Panc1 (cell line): ENCODE measurements at places on chromosomes 2 and 18. TPM values are rescaled to one million over a fixed set of nuclear protein-coding genes. Genes with fewer than 3 reads are reported as not detected.

Gene ABCG5
- total RNA-seq = 0.05 TPM

Gene FLACC1
- 0.39 TPM for total RNA-seq

Gene SLC35F6
- 67.3 TPM for total RNA-seq

Gene SPC25
- total RNA-seq = 21.1 TPM

Gene NFE2L2
- 104 TPM for total RNA-seq

Gene TXNDC2
- total RNA-seq = 0.90 TPM

Gene MAB21L4
- 0.21 TPM for total RNA-seq

Gene NTSR2
- total RNA-seq = 0.15 TPM

Gene RPRD1A
- total RNA-seq = 44.0 TPM

Gene STEAP3
- total RNA-seq = 44.8 TPM

Gene CFAP65
- 0.33 TPM for total RNA-seq

Gene DCDC2C
- not detected for total RNA-seq

Gene HRH4
- not detected for total RNA-seq

Gene LTBP1
- total RNA-seq = 12.5 TPM

Gene UPP2
- not detected for total RNA-seq

Gene LHCGR
- not detected for total RNA-seq

Gene SAG
- not detected for total RNA-seq

Gene EHD3
- total RNA-seq = 2.6 TPM

Gene FN1
- 4.2 TPM for total RNA-seq

Gene GPR45
- total RNA-seq = not detected

Gene GAREM2
- 12.4 TPM for total RNA-seq

Gene MALL
- 159 TPM for total RNA-seq

Gene ANKRD62
- not detected for total RNA-seq

Gene ABCB11
- total RNA-seq = 0.05 TPM

Gene GIGYF2
- 68.3 TPM for total RNA-seq

Gene RBM44
- total RNA-seq = 0.90 TPM

Gene SERPINB3
- not detected for total RNA-seq

Gene PROC
- 1.1 TPM for total RNA-seq

Gene PPP1R1C
- total RNA-seq = 2.6 TPM

Gene FKBP1B
- 19.9 TPM for total RNA-seq

Gene SLC9A4
- total RNA-seq = not detected

Gene DNAJC10
- total RNA-seq = 122 TPM

Gene TMEM131
- total RNA-seq = 43.4 TPM

Gene SLC14A1
- 1.2 TPM for total RNA-seq

Gene PLCD4
- 12.9 TPM for total RNA-seq

Gene ACYP2
- 11.5 TPM for total RNA-seq

Gene LYPD1
- 0.21 TPM for total RNA-seq
